ENCODE measurements at places on chromosomes 3 and 15. TPM values are rescaled to one million over a fixed set of nuclear protein-coding genes. Genes with fewer than 3 reads are reported as not detected.

- no peak overlapping the region for H3K4me3 ChIP-seq
- no peaks in the 10 kb centered on the region for H3K4me1 ChIP-seq
- DNase-seq: no peak
- no peak overlapping the region for H3K27ac ChIP-seq
- H3K36me3 ChIP-seq: no peaks in the 10 kb centered on the region
Measured at GRCh38 chr3:133171831-133172230, 133.6 kb downstream of the TMEM108 start.

Gene KLHL40
- not detected for total RNA-seq

DNA sequence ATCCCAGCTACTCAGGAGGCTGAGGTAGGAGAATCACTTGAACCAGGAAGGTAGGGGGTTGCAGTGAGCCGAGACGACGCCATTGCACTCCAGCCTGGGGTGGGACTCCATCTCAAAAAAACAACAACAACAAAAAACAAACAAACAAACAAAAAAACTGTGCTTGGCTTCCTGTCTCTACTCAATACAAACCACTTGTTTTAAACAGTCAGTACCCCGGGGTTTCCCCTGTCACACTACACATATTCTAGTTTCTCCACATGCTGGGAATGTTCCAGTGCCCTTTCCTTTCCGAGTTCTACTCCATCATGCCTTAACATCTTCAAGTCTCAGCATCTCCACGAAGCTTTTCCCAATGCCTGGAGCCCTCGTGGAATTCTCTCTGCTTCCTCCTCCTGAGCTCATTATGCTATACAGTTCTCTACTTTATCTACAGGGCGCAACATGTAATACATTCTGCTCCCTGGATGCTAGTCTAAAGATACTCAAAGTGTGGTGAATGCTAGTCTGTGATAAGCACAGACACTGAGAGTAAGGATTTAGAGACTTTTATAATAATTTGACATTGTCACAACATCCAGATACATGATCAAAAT lies 7.8 kb downstream of the EMC3 start:
- H3K4me1 ChIP-seq: peaks cover 22% of the 10 kb centered on the region
- no peak overlapping the region for H3K4me3 ChIP-seq
- peak overlapping the region; percentile 62 for H3K27ac ChIP-seq
- H3K36me3 ChIP-seq: no peaks in the 10 kb centered on the region
- no peak for DNase-seq
- no peaks in the 10 kb centered on the region for H3K27me3 ChIP-seq

Gene SIDT1
- total RNA-seq: 4.1 TPM

GRCh38 chr3:172530101-172530561 lies 6.9 kb upstream of the TNFSF10 start:
- DNase-seq: no peak
- no peaks in the 10 kb centered on the region for H3K27me3 ChIP-seq
- no peak overlapping the region for H3K4me3 ChIP-seq
- H3K36me3 ChIP-seq: no peaks in the 10 kb centered on the region

- no peaks in the 10 kb centered on the region for H3K27me3 ChIP-seq
- no peaks in the 10 kb centered on the region for H3K36me3 ChIP-seq
- peaks cover 3% of the 10 kb centered on the region for H3K4me1 ChIP-seq
- H3K4me3 ChIP-seq: no peak overlapping the region
Measured at GRCh38 chr15:72173401-72173800, 24.2 kb downstream of the GRAMD2A start.

DNA sequence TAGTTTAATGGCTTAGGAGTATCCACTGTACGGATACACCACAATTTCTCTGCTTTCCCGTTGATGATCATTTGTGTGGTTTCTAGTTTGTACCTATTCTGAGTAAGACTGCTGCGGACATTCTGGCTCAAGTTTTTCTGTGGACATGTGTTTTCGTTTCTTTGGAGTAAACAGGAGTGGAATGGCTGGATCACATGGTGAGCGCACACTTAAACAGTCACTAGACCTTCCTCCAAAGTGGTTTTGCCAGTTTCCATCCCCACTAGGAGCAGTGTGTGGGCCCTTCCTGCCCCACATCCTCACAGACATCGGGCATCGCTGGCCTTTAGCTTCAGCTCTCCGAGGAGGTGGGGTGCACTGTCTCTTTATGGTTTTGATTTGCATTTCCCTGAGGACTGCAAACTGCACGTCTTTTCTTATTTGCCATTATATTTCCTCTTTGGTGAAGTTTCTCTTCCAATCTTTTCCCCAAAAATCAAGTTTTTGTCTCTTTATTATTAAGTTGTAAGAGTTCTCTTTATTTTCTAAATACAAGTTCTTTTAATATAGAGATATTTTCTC lies 94.1 kb downstream of the VGLL4 start:
- peaks cover 39% of the 10 kb centered on the region for H3K4me1 ChIP-seq
- H3K27ac ChIP-seq: no peak overlapping the region
- H3K36me3 ChIP-seq: peaks cover 9% of the 10 kb centered on the region
- H3K27me3 ChIP-seq: no peaks in the 10 kb centered on the region
- H3K4me3 ChIP-seq: no peak overlapping the region

All from left lung (tissue), 14 donors.